ENCODE measurements at places on chromosomes 16 and 17. TPM values are rescaled to one million over a fixed set of nuclear protein-coding genes. Genes with fewer than 3 reads are reported as not detected.

DNA sequence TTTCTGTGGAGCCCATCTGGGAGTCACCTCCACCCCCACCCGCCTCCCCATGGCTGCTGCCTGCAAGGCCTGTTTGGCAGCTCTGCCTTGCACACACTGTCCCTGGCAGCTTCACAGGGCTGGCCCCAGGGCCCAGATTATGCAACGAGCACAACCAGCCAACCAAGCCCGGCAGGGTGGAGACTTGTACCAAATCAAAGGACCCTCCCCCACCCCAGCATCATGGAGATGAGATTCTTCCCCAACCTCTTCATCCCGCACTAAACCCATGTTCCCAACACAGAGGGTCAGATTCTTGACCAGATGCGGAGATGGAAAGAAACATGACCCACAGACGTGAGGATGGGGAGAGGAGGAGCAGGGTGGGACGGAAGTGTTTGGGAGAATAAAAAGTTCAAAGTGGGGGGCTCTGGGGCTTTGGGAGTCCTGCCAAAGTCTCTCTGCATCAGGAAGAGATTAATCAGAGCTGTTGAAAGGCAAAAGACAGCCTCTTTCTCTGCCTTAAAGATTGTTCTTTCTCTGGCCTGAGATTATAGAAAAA lies 3.8 kb downstream of the SMARCD2 start:
- DNase-seq = no peak

- no peak for DNase-seq
Measured at GRCh38 chr17:33137426-33137825, 145.8 kb downstream of the SPACA3 start.

- DNase-seq = no peak
Measured at GRCh38 chr16:12570046-12570618, 233.6 kb downstream of the CPPED1 start.

DNA sequence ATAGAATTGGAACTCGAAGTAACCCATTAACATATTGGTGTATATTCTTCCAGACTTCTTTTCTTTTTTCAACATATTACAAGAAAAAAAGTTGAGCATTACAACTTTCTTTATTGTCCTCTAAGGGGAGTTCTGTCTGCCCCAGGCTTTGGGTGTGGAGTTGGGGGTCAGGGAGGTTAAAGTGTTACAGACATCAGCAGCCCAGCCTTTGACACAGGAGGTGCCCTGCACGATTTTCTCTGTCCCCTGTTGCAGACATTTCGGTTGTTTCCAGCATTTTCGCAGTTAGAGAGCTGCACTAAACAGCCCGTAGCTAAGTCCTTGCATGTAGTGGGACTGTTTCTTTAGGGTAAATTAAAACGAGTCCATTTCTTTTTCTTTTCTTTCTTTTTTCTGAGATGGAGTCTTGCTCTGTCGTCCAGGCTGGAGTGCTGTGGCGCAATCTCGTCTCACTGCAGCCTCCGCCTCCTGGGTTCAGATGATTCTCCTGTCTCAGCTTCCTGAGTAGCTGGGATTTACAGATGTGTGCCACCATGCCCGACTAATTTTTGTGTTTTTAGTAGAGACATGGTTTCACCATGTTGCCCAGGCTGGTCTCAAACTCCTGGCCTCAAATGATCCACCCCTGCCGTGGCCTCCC lies 13.4 kb upstream of the ADCY7 start:
- no peak for DNase-seq

DNA sequence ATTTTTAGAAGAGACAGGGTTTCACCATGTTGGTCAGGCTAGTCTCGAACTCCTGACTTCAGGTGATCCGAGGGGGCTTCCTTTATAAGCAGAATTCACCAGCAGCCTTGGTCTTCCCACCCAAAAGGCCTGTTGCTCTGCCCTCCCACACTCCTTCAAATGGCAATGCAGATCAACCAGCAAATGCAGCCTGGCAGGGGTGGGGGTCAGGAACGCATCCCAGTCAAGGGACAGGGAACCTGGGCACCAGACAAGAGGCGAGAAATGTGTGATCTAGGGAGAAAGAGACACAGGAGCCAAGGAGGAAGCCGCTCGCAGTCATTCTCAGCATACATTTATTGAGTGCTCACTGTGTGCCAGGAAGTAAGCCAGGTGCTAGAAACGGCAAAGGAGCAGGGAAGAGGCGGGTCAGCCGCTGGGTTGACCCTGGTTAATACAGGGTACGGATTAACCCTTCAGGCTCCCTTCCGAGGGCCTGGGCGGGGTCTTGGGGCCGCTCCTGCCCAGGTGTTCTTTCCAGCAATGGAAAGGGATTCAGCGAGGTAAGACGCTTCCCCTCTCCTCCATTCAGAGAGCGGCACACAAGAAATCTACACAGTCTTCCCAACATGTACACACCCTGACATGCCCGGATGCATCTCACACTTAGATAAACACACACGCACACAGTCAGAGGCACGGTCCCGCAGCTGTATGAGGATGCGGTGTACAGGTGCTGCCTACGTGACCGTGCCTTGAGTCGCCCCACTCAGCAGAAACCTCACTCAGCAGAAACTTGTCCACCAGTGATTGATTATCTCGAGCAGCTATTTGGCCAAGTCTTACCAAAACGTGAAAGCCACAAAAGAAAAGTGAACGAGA lies 6.6 kb upstream of the PITPNA start:
- DNase-seq = no peak

DNA sequence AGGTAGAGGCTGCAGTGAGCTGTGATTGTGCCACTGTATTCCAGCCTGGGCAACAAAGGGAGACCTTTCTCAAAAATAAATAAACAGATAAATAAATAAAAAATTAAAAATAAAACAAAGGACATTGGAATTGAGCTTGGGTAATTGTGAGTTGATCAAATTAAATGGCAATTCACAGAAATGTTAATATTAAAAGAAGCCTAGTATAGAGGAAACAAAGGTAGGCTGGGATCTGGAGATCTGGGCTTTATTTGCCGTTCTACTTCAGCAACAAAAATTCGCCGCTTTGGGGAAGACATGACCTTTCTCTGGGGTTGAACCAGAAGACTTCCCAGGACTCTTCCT lies 332 bp upstream of the VPS25 start:
- DNase-seq = no peak

- DNase-seq = no peak
Measured at GRCh38 chr16:27202923-27203506, 311 bp upstream of the KDM8 start.

- DNase-seq = no peak
Measured at GRCh38 chr17:82849076-82849945, 9.5 kb upstream of the ZNF750 start.

The NPIPB2 gene
- total RNA-seq = 2.4 TPM

The SALL1 gene
- 1.5 TPM for total RNA-seq

The CTF1 gene
- total RNA-seq = 0.19 TPM
